WTC11 (cell line): ENCODE measurements at places on chromosomes 5 and 9. TPM values are rescaled to one million over a fixed set of nuclear protein-coding genes. Genes with fewer than 3 reads are reported as not detected.

DNA sequence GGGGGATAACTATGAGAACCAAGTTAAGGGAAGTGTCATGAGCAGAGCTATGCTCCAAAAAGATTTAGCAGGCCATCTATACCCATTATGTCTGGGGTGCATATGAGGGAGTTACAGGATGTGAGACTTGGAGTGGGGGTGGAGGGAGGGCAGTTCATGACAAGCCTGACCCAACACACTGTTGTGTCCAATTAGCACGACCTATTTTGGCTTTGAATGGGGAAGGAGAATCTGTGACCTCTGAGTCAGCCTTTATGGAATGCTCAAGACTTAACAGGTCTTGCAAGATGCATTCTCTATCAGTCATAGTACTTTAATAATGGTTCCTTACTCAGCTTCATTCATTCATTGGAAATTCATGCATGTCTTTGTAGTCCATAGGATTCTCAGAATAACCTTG is 71.7 kb downstream of the GRIA1 start:
- no peak for DNase-seq

DNA sequence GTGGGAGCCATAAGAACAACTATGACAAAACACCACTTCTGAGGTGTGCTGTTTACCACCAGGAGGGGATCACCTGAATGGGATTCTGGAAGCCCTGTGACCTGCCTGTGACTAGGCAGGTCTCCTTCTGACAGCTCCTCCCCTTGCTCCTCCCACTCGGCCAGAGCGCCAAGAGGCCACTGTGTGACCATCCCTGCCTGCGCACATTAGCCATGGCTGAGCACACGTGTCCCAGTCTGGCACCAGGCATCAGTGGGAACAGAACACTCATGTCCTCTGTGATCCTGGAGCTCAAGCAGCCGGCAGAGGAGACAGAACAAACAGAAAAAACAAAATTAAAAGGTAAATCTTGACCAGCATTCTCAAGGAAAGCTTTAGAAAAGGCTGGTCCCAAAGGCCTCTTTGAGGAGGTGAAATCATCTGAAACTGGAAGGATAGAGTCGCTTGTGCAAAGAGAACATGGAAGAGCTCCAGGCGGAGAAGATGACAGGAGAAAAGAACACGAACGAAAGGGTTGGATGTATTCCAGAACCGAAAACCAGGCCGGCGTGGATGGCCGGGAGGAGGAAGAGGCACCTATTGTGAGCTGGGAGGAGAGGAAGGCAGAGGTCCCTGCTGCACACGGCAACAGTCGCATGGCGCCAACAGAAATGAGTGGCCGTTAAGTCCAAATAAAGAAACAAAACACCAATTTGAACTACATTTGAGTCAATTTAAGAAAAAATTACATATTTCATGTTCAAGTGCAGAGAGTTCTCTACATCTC is 5.1 kb downstream of the MED10 start:
- no peak for DNase-seq

The POMT1 gene
- 35.2 to 36.4 TPM (median 36.2 TPM) in 3 replicates for total RNA-seq

GRCh38 chr9:19553441-19553840 is 144.6 kb downstream of the ACER2 start:
- DNase-seq, result no peak

DNA sequence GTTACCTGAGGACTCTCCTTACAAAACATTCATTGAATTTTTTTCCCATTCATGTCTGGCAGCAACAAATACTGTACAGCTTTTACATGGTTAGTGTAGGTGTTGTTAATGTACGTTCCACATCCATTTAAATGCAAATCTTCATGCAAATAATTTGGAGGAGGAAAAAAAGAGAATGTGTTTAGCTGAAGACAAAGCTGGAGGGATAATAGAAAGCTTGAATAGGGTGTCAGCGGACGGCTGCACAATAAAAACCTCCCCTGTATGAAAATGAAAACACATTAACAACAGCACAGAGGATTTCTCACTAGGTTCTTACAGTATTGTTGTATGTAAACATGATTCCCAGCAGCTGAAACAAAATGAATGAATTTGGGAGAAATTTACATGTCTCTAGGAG is 231.5 kb downstream of the ZNF608 start:
- DNase-seq, result no peak

The VCAN gene
- total RNA-seq, result 275 to 286 TPM (median 276 TPM) in 3 replicates

DNA sequence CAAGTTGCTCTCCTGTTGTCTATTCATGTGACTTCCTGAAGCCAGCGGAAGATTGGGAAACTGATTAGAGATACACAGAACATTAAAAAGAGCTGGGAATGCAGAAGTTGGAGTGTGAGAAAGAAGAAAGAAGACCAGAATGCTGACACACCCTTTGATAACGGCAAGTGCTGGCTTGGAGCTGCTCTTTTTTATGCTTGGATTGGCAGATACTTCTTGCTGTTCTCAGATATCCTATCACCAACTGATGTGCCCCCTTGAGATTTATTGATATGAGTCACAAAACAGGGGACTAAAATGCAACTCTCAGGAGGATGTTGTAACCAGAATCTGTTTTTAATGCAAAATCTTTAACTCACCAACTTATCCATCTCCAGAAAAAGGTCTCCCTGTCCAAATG is 56.0 kb upstream of the ASTN2 start:
- DNase-seq, result no peak

The TERT gene
- 40.4 to 42.9 TPM (median 40.5 TPM) in 3 replicates for total RNA-seq

DNA sequence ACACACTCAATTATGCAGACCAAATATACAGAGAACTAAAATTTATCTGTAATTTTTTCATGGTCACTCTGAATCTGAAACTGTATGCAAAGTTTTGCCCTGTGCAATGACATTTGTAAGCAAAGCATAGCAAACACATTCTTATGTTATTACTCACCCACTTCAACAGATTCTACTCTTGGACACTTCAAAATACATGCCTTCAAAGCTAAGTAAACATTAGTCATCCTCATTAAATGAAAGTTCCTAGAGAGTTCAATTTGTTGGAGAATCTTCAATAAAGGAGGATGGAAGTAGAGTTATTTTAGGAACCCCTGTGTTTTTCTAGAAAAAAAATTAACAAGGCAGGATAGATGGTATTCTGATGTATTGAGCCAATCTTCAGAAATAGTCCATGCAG is 639.7 kb upstream of the C9orf72 start:
- no peak for DNase-seq

The RGP1 gene
- total RNA-seq, result 29.7 to 30.0 TPM (median 30.0 TPM) in 3 replicates

The TXNDC8 gene
- not detected in 3 replicates for total RNA-seq

The BTNL3 gene
- not detected in 3 replicates for total RNA-seq

DNA sequence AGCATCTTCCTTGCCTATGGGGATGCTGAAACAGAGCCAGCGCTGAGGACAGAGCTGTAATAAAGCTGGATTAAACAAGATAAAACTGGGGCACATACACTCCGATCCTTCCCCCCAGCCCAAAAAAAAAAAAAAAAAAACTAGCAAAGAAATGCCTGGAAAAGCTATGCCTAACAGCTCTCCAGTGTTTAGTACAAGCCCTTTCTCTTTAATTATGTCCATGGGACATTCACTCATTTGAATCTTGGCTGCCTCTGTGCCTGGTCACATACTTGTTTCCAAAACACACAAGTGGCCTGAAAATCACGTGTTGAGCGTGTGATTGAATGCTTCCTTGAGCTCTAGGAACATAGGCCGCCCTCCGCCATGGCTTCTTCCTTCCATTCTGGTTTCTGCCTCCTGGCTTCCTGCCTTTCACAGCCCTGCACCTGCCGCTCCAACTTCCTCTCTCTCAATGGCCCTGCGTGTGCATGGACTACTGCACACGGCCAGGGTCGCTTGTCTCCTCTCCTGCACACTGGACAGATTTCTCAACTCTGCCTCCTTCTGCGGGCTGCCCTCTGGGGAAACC is 111.0 kb upstream of the RETREG1 start:
- no peak for DNase-seq
